ENCODE measurements at places on chromosomes 3 and 15. TPM values are rescaled to one million over a fixed set of nuclear protein-coding genes. Genes with fewer than 3 reads are reported as not detected.

The DUSP7 gene
- 20.1 TPM for polyA plus RNA-seq

- no peak for DNase-seq
Observed at GRCh38 chr15:31222773-31223341, 103.8 kb upstream of the KLF13 start.

GRCh38 chr3:156360083-156360482 lies 194.8 kb downstream of the SSR3 start:
- DNase-seq, result no peak

The MORC1 gene
- 0.83 TPM for polyA plus RNA-seq

DNA sequence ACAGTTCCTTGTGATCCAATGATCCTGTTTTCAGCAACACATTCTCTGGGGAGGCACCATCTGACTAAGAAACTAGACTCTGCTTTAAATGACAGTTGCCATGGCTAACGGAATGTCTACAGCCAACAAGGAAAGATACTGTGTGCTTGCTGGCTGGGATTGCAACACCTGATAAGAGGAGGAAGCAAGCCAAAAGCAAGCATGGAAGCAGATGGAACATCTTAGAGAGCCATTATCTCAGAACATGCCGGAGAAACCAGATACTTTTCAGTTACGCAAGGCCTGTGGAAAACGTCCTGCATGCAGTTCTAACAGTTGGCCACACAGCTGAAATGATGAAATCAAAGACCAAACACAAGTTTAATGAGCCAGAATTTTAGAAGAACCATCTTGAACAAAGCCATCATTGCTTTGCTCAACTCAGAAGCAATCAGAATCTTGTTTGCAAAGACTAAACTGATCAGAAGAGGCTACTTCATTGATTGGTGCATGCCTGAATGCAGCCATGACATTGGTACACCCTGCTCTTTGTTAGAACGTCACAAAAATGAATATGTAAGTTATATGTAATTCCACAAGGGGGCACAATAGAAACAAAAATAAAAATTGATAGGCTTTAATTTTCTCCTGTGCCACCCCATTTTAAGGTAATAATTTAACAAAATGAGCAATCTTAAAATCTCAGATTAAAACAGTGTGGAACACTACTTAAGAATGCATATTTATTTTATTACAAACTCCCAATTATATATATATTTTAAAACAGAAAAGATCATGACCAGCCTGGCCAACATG lies 50.8 kb downstream of the GXYLT2 start:
- peak; percentile 38 for DNase-seq

- DNase-seq, result no peak
Observed at GRCh38 chr3:30855400-30856292, 38.8 kb downstream of the GADL1 start.

DNA sequence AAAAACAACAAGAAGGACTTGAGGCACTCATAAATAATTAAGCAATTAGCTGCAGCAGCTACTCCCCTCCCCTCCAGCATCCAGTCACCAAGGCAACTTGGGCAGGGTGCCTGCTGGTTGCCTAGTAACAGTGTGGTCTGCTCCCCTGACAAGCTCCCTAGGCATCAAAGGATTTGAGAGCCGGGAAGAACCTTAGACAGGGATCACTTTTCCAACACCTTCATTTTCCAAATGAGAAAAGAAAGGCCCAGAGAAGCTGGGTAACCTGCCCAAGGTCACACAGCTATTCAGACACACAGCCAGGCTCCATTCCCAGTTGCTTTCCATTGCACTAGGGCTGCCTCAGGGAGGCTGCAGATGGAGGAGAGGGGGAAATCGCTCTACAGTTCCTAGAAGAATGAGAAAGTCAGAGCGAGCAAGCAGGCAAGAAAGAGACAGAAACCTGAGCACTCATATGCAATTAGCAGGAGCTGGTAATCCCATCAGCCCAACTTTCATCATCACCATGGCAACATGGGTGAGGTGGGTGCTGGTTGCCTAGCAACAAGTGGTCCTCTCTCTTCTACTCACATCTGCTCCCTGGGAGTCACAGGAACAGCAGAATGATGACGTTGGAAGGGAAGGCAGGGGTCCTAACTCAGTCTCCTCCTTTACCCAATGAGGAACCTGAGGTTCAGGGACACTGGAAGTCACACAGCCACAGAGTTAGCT lies 3.6 kb upstream of the EIF4E3 start:
- DNase-seq, result no peak

The FANCD2 gene
- 18.4 TPM for polyA plus RNA-seq

The ALCAM gene
- 235 TPM for polyA plus RNA-seq

- no peak for DNase-seq
Observed at GRCh38 chr3:71563827-71564226, 19.7 kb downstream of the FOXP1 start.

The DNAH12 gene
- polyA plus RNA-seq, result 0.70 TPM

DNA sequence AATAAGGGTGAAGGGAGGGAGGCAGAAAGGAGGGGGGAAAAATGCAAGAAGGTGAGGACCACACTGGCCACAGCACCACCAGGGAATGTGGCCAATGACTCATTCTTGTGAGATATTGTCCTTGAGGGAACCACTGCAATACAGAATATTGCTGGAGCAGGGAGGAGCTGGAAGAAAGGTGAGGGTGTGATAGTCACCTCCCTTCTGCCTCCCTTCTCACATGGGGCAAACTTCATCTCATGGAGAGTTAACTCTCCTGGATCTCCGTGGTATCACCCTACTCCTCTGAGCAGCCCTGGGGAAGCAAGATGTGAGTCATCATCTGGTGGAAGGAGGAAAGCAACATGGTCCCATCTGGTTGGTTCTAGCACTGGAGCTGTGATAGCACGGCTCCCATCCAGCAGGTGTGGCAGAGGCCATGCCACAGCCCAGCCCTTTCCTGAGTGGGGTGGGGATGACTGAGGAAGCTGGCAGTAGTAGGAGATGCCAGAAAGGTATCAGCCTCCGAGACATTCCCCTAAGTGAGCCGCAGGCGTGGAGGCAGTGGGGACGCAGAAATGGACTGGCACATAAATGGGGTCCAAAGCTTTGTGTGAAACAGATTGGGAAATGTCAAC lies 115.9 kb upstream of the LPP start:
- DNase-seq, result no peak

GRCh38 chr3:138717348-138717747 lies 108.8 kb downstream of the FAIM start:
- no peak for DNase-seq
